SK-N-DZ (cell line): ENCODE measurements at places on chromosomes 5 and 9.
A peak's percentile ranks its signal among the peaks of the same experiment; 100 is the strongest.

DNA sequence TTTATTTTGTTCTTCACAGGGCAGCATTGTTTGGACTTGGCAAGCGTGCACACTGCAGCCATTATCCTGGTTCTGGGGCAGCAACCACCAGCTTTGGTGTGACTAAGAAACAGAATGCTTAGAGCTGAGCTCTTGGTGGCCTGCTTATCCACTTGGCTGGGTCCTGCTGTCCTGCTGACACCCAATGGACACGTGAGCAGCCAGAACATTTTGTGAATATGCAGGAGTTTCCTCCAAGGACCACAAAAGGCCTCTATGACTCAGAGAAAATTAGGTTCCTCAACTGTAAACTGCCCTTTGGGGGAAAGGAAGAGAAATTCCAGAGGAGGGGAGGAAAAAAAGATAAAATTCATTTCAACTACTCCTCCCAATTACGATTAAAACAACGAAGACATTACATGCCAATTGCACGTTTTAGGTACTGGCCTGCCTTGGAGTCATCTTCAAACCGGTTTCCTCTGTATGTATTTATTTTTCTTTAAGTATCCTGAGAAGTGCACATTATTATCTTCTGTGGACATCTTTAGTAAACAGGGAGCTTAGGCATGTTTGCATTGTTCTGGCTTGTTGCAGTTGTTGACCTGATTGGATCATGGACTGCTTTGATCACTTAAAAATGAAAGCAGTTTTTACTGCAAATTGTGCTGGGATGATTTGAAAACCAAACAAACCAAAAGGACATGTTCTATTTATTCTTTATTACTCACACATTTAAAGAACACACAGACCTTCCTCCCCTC is 82.3 kb upstream of the TLE4 start:
- no peak for DNase-seq

- DNase-seq: no peak
Observed at GRCh38 chr5:136516637-136517036, 151.3 kb upstream of the TRPC7 start.

- DNase-seq: peak; percentile 78
Observed at GRCh38 chr5:125232779-125233230, 486.4 kb upstream of the ZNF608 start.

DNA sequence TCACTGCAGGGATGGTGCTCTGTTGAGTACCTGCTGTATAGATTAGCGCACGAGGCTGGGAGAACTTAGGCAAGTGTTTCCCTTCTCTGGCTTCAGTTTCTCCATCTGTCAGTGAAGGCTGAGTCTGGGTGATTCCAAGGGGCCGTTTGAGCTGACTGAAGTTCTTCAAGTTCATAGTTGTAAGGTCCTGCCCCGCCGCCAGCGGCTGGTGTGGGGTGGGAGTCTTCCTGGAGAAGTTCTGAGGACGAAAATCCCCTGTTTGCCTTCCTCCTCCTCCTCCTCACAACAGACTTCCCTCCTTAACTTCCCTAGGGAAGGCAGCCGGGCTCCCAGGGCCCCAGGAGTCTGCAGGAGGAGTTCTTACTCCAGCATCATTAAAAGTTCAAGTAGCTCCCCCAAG is 1.7 kb upstream of the HRCT1 start:
- DNase-seq: no peak

- no peak for DNase-seq
Observed at GRCh38 chr9:126125577-126125976, 201.1 kb upstream of the MVB12B start.

- DNase-seq: no peak
Observed at GRCh38 chr9:100652850-100653249, 75.0 kb downstream of the CAVIN4 start.

DNA sequence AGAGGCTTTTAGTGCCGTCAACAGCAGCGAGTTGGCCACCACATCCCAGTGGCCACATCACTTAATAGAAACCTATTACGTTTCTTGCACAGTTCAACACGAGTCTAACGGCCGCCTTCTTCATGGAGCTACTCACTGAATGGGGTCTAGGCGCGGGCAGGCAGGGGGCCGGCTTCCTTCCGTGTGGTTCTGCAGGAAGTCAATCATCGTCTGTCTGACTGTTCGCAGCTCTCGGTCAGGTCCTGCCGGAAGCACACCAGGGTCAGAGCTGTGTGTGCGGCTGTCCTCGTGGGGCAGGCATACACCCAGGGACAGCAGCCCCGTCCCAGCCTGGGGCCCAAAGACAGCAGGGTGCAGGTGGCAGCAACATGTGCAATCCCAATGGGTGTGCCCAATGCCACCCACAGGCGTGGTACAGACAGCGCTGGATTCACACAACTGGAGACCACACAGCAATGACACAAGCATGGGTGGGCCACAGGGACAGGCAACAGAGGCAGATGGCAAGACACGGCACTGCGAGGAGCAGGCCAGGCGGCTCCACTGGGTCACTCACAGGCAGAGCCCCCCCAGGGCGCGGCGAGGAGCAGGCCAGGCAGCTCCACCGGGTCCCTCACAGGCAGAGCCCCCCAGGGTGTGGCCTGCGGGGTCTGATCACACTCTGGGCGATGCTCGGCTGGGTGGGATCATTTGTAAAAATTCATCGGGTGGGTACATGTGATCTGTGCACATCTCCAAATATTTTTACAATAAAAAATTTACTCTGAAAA is 19.1 kb upstream of the LHX3 start:
- DNase-seq: no peak

GRCh38 chr5:139708877-139709581 is 60.9 kb downstream of the CXXC5 start:
- peak; percentile 92 for DNase-seq
